Stimulated activated CD4-positive, alpha-beta T cell treated with anti-CD3 and anti-CD28 coated beads, TNF-alpha, amount 100 ng/mL, for 48 hours (primary cell): ENCODE measurements at places on chromosomes 5 and 9.

GRCh38 chr5:56070851-56071465 lies 76.2 kb upstream of the IL6ST start:
- no peak for DNase-seq

DNA sequence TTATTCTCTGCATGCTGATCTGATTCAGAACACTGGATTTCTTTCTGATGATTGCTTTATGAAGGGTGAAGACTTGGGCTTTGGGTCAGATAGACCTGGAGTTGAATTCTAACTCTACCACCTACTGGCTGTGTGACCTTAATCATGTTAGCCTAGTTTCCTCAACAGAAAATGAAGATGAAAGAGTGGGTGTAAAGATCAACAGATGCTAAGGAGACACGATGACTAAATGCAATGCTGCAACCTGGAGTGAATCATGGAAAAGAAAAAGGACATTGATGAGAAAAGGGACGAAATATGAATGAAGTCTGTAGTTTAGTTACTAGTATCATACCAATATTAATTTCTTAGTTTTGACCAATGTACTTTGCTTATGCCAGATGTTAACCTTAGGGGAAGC lies 27.8 kb upstream of the DENND1A start:
- DNase-seq, result no peak

DNA sequence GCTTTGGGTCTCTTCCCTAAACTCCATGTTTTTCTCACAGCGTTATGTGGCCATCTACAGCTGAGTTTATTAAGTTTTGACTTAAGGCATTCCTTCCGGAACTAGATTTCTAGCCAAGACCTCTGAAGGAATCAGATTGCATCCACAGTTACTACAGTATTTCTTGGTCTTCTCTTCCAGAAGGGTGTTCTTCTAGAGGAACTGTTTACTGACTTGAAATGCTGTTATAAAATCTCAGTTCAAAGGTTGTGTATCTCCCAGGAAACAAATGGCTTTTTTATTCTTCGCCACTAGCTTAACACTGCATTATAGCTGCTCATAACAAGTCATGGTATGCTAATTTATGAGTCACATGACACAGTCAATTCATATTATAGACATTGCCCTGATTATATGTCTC lies 55.3 kb upstream of the RAD23B start:
- no peak for DNase-seq

DNA sequence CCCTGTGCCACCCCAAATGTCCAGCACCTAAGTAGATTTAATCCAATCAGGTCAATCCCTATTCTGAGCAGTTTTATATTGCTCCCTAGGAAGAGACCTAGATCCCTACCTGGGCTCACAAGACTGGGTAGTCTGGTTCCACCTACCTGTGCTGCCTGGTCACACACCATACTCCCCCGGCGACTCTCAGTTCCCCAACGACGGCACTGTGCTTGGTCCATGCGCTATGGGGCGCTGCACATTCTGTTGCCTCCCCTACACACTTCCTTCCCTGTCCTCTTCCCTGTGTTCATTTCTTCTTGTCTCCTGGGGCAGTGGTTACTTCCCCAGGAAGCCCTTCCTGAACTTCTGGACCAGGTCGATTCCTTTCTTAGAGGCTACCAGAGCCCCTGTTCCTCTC lies 109.9 kb upstream of the IL12B start:
- DNase-seq, result no peak

DNA sequence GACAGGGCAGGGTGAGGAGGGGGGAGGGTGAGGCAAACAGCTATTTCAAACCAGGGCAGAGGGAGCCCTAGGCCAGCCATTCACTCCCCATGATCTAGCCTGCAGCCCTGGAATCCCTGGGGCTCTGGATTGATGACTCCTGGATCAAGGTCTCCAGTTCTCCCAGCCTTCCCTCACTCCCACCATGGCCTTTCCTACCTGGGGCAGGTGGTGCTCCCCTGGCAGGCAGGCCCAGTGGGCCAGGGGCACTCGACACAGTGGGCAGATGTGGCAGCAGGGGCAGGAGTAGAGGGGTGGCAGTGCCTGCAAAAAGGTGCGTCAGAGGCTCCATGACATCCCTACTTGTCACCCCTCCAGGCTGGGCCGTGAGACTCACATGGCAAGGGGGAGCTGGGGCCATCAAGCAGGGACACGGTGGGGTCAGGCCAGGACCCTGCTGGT lies 6.0 kb downstream of the KIF12 start:
- DNase-seq, result no peak

GRCh38 chr9:78437806-78438205 lies 140.9 kb downstream of the PSAT1 start:
- DNase-seq, result no peak

DNA sequence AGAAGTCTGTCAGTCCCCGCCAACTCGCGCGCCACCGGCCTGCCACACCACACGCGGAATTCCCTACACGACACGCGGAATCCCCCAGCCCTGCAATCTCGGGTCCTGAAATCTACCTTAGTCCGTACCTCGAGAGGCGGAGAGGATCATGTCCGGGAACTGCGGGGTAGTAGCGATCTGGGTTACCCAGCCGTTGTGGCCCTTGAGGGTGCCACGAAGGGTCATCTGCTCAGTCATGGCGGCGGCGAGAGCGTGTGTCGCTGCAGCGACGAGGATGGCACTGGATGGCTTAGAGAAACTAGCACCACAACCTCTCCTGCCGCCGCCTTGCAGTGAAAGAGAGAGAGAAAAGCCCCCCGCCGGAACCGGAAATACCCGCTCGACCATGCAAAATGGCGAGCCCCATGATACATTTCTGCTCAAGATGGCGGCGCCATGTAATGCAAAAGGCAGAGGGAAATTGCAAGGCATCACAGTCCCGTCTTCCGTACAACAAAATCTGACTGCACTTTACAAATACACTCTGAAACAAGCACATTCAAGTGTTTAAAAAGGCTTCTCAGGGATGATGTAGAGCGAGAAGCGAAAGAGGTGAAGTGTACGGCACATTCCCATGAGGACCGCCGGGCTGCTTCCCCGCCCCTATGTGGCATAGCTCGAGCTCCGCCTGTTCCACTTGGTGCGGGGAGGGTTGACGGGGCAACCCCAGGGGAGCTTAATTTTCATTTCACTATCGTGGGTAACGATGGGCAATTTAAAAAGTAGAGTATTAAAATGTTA lies at the start of gene RACK1:
RACK1 (minus strand) TSS at position 343 of the 780 bp plus-strand sequence; CDS start at position 237, 106 bp downstream.
- DNase-seq, result peak; percentile 75

DNA sequence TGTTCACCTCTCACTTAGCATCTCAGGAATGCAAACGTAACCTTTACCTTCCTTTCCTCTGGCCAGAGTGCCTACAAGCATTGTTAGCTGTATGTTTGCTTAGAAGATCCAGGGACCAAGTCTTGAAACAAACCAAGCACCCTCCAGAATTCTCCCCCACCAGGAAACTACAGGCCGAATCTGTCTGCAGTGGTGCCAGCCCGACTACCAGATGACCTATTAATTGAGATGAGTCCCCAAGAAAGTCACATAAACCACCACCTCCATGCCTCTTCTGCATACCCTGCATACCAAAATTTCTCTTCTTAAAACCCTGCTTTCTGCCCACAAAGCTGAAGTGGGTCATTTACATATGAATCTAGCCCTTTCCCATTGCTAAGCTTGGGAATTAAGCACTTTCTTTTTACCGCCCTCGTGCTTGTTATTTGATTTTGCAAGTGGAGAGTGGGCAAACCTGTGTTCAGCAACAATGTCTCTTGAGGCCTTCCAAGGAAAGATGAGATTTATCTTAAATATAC lies 1239.1 kb downstream of the CDH12 start:
- DNase-seq, result no peak

DNA sequence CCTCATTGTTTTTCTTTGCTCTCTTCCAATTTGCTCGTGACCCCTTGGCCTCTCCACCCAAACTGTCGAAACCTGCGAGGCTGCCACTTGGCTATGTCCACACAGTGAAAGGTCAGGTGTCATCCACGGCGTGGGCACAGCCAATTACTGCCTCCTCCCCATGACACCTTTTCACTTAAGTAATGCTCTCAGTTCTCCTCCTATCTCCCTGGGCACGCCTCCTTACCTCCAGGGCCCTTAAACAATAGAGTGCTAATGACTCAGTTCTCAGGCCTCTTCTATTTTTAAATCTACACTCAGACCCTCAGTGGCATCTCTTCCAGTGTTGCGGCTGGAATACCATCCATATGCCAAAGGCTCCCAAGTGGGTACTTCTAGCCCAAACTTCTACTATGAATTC lies 256.8 kb downstream of the ROR2 start:
- no peak for DNase-seq

- no peak for DNase-seq
These were observed 278.2 kb downstream of the PSAT1 start for GRCh38 chr9:78575081-78575480.

DNA sequence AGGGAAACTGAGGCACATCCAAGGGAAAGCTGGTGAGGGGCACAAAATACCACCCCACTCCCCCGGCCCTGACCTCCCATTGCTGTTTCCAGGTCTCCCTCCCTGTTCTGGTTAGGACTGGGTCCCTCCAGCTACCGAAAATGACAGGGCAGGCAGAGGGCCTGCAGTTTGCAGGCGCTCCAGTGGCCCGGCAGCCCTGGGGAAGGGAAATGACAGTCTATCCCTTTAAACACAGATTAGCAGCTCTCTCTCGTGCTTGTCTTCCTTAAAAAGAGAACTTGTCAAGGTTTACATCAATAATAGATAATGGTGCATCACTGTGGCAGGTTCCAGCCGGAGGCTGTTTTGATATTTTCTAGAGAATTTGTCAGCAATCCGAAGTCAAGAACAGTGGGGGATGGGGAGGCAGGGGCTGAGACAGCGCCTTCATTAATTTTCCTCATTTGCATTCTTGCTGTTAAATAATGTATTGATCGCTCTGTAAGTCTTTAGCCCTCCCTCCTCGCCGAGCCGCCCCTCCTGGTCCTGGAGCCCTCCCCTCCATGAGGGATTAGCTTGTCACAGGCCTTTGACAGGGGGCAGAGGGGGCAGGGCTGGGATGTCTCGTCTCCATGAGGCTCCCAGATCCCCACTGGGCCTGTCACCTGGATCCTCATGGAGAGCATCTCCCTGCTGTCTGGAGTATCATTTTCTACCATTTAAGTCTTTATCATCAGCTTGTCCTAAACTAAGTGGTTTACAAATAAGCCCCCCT lies 45.0 kb upstream of the RAPGEF1 start:
- no peak for DNase-seq

DNA sequence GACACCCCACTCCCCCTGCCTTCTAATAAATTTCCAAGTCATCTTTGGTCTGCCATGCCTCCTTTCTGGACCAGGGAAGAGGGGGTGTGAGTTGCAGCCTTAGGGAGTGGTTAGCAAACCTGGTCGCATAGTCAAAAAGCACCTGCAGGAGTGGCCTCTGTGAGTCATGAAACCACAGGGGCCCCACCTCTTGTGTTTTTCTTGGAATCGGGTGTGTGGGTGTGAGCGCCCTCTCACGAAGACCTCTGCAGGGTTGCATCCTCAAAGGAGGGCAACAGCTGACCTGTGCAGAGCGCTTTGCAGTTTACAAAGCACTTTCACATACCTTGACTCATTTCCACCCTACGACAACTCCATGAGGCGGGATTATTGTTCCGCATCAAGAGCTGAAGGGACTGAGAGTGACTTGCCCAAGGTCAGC lies 36.8 kb upstream of the TEX48 start:
- DNase-seq, result peak; percentile 86

- DNase-seq, result no peak
These were observed 69.7 kb downstream of the GPBP1 start for GRCh38 chr5:57243286-57244137.

DNA sequence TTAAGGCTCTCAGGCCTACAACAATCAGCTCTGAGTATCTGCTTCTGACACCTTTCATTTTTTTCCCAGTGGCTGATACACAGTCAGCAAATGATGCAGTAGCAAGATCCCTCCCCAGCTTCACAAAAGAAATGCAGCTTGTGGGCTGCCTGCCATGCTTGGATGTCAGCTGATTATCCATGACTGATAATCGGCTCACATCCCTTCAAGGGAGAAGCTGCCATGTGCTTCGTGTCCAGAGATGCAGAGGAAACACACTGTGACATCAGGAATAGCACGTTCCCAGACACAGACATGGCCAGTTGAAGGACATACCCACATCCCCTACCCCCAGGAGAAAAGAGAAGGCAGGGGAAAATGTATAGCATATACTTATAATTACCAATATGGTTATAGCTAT lies 27.9 kb downstream of the TMEM215 start:
- no peak for DNase-seq

DNA sequence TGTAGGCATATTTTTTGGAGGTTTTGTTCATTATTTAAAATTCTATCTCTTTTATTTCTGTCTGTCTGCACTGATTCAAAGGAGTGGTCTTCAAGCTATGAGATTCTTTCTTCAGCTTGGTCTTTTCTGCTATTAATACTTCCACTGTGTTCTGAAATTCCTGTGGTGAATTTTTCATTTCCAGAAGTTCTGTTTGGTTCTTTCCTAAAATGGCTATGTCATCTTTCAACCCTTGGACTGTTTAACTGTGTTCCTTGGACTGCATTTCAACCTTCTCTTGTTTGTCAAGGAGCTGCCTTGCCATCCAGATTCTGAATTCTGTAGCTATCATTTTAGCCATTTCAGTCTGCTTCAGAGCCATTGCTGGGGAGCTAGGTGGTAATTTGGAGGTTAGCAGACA lies 76.3 kb downstream of the CERT1 start:
- no peak for DNase-seq

DNA sequence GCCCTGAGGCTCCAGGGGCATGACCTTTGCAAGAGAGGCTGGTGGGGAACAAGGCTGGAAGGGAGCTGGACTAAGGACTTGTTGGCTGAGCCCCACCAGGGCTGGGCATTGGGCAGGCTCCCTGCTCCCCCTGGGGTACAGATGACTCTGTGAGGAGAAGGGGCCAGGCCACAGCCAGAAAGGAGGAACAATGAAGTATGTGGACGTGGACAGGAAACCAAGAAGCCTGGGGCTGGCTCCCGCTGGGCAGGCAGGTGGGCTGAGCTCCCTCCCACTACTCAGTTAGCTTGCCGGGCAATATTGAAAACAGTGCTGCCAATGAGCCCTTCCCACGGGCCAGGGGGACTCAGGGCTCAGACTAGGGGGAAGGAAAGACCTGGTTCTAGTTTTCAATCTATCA lies 66.1 kb upstream of the SPTLC1 start:
- no peak for DNase-seq

GRCh38 chr9:98255061-98255577 lies 330 bp downstream of the TBC1D2 start:
- DNase-seq, result no peak

DNA sequence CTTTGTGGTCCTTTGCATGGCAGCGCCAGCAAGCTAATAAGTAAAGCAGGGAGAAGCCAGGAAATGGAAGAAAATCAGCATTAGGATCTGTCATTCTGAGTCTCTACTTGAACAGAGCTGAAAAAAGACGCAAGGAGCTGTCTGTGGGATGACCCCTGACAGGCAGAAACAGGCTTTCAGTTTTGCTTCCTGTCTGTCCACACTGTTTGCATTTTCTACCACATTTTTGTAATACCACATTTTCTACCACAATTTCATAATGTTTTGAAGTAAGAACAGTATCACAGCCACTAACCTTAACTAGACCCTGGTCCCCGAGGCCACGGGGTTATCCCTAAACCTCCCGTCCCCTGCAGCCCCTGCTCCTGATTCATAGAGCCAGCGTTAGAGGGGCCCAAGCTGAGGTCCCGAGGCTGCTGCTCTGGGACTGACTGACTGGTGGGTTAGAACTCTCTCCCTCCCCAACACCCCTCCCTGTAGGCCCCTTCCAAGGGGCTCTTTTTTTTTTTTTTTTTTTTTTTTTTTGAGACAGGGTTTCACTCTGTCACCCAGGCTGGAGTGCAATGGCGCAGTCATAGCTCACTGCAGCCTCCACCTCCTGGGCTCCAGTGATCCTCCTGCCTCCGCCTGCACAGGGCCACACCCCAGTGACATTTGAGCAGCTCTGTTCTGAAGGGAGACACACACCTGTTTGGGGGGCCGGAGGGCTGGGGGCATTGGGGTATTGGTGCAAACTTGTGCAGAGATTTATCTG lies 4.0 kb upstream of the CLIC3 start:
- no peak for DNase-seq

- DNase-seq, result no peak
These were observed 20.2 kb downstream of the RETREG1 start for GRCh38 chr5:16596581-16596940.
